ENCODE measurements at places on chromosomes 2 and 18. TPM values are rescaled to one million over a fixed set of nuclear protein-coding genes. Genes with fewer than 3 reads are reported as not detected.
A peak's percentile ranks its signal among the peaks of the same experiment; 100 is the strongest.

- no peaks in the 10 kb centered on the region for H3K27me3 ChIP-seq
- H3K4me1 ChIP-seq = peaks cover 8% of the 10 kb centered on the region
- H3K36me3 ChIP-seq = peaks cover 14% of the 10 kb centered on the region
- H3K27ac ChIP-seq = no peak overlapping the region
Observed at GRCh38 chr2:190481339-190481738, 53.2 kb downstream of the NEMP2 start.

PCGF1 gene
- 21.7 TPM for total RNA-seq

DNA sequence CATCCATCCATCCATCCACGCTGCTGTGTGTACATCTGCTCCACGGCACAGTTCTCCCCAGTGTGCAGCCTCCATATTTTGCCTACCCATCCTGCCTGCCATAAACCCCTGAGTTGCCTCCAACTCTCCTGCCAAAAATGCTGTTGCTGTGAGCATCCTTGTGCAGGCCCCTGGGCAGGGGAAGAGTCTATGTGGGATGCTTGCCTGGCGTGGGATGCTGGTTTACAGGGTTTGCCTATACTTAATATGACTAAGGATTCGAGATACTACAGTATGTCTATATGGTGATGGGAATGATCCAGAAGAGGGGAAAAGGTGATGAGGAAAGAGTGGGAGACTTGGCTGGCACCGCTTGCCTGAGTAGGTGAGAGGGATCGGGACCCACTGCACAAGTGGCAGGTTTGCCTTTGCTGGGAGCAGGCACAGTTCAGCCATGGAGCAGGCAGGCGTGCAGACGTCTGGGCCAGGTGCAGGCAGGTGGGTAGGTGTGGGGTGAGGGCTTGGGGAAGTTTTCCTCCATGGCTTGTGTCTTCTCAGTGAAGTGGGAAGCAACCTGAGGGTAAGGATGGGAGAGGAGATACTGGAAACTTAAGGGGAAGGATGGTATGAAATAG, 30.2 kb upstream of the FAHD2A start:
- peaks cover 17% of the 10 kb centered on the region for H3K27me3 ChIP-seq
- H3K4me3 ChIP-seq = no peak overlapping the region
- H3K36me3 ChIP-seq = no peaks in the 10 kb centered on the region
- no peak for DNase-seq

DNA sequence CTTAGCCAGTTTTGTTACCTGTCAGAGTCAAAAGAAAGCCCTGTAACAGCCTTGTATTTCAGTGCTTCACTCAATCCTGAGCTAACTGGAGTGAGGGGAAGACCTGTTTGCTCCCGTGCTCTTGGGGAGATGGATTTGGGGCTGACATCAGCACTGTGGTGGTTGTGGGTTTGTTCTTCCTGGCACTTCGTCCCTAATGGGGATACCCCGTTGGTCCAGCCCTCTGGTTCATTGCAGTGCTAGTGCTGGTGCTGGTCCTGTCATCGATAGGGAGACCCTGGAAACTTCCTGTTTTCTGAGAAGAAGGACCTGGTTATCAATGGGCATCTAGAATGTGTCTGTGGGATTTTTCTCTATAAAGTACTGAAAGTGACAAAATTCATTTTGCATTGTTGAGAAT, 205.4 kb downstream of the ZNF407 start:
- H3K4me1 ChIP-seq = peaks cover 18% of the 10 kb centered on the region
- H3K4me3 ChIP-seq = no peak overlapping the region
- peaks cover 10% of the 10 kb centered on the region for H3K36me3 ChIP-seq

FAM237A gene
- total RNA-seq = not detected

DNA sequence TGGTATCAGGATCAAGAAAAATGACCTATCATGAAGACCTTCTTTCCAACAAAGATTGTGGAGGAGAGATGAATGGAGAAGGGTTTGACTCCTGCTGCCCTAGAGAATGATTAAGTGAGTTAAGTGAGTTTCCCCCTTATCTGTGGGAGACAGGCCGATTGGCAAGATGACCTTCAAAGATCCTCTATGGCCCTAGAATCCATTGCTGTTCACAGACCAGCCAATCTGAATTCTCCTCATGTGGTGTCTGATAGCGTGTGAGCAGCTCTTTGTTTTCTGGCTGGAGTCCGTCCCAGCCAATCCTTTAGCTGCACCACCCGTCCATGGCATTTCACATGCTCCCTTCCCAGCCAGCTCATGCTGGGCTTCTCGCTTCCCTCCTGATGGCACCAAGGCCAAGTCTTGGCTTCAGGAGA, 79.4 kb downstream of the MARCHF4 start:
- H3K4me3 ChIP-seq = no peak overlapping the region
- DNase-seq = no peak
- peaks cover 5% of the 10 kb centered on the region for H3K4me1 ChIP-seq
- no peak overlapping the region for H3K27ac ChIP-seq
- H3K36me3 ChIP-seq = no peaks in the 10 kb centered on the region

DNA sequence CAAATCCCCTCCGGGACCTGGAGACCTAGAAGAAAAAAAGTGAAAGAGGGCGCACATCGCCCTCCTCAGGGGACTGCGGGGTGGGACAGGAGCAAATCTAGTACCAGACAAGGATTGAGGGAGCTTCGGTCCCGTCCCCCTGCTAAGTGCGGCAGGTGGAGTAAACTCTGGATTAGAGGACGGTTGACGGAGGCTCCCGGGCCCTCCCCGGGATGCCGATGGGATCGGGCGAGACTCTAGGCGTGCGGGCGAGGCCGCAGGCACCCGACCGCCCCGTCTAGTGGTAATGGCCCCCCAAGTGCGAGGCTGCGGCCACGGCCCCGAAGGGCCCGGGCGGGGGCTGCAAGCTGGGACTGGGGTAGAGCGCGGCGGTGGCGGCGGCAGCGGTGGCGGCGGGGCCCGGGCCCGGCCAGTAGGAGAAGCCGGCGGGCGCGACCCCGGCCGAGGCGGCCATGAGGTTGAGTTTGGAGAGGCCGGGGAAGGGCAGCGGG, 3.5 kb downstream of the FEV start:
- H3K27ac ChIP-seq = no peak overlapping the region
- peaks cover 55% of the 10 kb centered on the region for H3K27me3 ChIP-seq
- no peaks in the 10 kb centered on the region for H3K36me3 ChIP-seq
- peaks cover 28% of the 10 kb centered on the region for H3K4me1 ChIP-seq

SRD5A2 gene
- total RNA-seq = not detected

CNGA3 gene
- total RNA-seq = not detected

DNA sequence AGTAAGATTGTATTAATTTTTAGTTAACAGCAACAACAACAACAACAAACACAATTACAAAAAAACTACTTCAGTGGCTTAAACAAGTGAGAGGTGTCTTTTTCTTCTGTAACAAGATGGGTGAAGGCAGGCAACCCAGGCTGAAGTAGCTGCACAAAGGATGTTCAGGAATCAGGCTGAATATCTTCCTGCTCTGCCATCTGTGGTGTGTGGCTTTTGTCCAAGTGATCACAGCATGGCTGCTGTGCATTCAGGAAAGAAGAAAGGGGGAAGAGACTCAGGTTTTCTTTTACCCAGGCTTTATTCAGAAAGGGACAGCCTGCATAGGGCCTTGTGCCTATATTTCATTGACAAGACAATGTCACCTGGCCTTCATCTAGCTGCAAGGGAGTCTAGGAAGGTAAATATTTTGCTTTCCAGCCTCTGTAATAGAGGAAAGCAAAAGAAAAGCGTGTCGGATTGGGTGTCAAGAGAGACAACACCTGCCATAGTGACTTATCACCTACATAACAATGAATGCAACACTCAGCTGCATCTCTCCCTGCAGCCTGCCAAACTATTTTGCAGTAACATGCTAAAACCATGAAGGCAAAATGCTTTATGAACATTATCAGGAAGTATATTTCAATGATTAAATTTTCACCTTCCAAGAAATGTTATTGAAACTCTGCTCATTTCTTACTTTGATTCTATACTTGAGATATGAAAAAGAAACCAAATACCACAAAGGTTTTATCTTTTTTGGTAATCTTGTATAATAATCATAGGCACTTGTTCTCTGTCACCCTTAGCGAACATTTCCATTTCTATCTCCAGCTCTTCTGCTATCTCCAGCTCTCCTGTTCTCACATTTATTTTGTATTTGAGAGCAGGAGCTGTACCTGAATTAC, 14.6 kb downstream of the G6PC2 start:
- peaks cover 22% of the 10 kb centered on the region for H3K27me3 ChIP-seq
- H3K27ac ChIP-seq = no peak overlapping the region
- H3K36me3 ChIP-seq = no peaks in the 10 kb centered on the region
- H3K4me1 ChIP-seq = peaks cover 12% of the 10 kb centered on the region
- no peak overlapping the region for H3K4me3 ChIP-seq

DNA sequence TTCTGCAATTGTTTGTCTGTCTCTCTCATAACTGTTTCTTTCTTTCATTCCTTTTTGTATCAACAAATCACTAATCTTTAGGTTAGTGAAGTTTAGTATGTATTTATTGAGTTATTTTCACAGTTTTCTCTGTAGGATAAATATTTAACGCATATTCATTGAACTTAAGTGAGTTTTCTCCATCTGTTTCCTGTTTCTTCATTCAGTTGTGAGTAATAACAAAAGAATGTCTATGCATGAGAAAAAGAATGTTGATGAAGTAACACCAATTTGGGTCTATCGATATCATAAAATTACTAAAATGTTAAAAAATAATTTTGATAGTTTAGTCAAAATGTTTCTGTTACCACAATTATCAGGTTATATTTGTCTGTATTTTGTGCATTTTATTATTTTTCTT, 948.0 kb downstream of the DSC3 start:
- H3K36me3 ChIP-seq = no peaks in the 10 kb centered on the region
- no peaks in the 10 kb centered on the region for H3K4me1 ChIP-seq
- no peak overlapping the region for H3K4me3 ChIP-seq
- no peaks in the 10 kb centered on the region for H3K27me3 ChIP-seq
- no peak for DNase-seq
- no peak overlapping the region for H3K27ac ChIP-seq

CTAGE1 gene
- total RNA-seq = not detected

DNA sequence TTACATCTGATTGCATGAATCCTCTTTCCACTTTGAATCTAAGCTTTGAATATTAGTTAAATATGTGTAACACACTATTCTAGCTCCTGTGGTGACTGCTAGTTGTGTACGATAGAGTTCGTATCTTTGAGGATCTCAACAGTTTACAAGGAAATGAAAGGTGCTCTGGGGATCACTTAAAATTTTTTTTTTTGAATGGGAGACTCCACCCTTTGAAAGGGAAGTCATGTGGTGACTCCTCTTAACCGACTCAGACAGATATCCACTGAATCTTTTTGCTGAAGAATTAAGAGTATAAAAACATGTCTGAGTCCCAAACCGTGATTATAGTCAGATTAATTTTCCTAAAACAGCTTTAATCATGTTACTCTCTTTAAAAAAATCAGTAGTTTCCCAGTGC, 4.0 kb downstream of the CLIP4 start:
- H3K27me3 ChIP-seq = peaks cover 5% of the 10 kb centered on the region
- H3K4me3 ChIP-seq = no peak overlapping the region
- H3K36me3 ChIP-seq = peaks cover 28% of the 10 kb centered on the region
- DNase-seq = no peak

THSD7B gene
- not detected for total RNA-seq

ADAM23 gene
- total RNA-seq = 1.3 TPM

SLC4A5 gene
- total RNA-seq = 2.2 TPM

DNA sequence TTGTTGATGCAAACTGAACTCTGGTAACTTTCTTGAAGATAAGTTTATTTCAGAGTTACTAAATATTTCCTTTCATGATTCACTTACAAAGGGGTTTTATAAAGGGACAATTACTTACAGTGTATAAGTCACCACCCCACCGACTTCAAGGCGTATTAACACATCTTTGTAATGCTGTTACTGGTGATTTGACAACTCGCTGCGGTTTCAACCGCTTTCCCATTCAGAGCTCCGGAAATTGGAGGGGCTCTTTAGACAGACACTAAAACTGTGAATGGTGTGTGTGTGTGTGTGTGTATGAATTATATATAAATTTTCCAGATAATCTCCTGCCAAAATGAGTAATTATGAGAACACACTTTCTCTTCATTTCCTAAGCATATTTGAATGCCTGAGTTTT, 4.9 kb downstream of the TM4SF20 start:
- H3K27me3 ChIP-seq = peaks cover 2% of the 10 kb centered on the region
- peak overlapping the region; percentile 59 for H3K27ac ChIP-seq
- H3K4me3 ChIP-seq = no peak overlapping the region
- H3K4me1 ChIP-seq = peaks cover 26% of the 10 kb centered on the region
- H3K36me3 ChIP-seq = no peaks in the 10 kb centered on the region
- peak; percentile 76 for DNase-seq

DNA sequence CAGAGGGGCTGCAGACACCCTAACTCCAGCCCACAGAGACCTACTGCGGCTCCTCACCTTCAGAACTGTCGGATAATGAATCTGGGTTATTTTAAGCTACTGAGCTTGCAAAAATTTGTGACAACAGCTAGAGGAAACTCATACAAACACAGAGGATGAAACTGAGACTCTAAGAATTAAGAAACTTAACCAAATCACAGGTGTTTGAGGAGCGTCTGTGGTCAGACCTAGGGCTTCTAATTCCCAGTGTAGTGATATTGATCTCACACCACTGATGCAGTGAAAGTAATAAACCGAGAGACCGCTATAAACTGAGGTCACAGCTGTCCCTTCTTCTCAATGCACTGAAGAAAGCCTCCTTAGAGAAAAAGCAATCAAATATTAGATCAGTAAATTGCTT, 110.1 kb downstream of the RGPD3 start:
- no peak for DNase-seq
- H3K4me3 ChIP-seq = no peak overlapping the region
- peaks cover 2% of the 10 kb centered on the region for H3K27me3 ChIP-seq
- no peaks in the 10 kb centered on the region for H3K36me3 ChIP-seq

DNA sequence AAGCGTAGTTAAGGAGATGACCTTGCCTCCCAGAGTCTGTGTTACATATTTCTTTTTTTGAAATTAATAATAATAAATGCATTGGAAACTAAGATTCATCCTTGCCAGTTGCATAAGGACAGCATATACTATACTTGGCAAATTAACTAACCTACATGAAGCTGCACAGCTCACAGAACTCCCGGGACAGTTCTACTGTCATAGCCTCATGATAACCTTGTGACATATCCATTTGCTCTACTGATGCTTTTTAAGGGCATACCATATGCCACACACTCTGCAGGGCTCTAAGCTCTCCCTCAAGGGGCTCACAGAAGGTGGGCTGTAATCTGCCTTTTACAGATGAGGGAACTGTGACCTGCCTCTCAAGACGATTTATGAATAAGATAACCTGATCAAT, 3.8 kb downstream of the ITGB1BP1 start:
- H3K4me3 ChIP-seq = no peak overlapping the region
- H3K4me1 ChIP-seq = peaks cover 54% of the 10 kb centered on the region
- DNase-seq = no peak
- peaks cover 41% of the 10 kb centered on the region for H3K36me3 ChIP-seq
- no peaks in the 10 kb centered on the region for H3K27me3 ChIP-seq

GRCh38 chr2:47654790-47655562, 128.0 kb upstream of the MSH6 start:
- H3K4me3 ChIP-seq = no peak overlapping the region
- no peak for DNase-seq
- H3K27ac ChIP-seq = no peak overlapping the region
- no peaks in the 10 kb centered on the region for H3K36me3 ChIP-seq

CELF4 gene
- total RNA-seq = not detected
